ENCODE measurements at places on chromosomes 5 and 9.

DNA sequence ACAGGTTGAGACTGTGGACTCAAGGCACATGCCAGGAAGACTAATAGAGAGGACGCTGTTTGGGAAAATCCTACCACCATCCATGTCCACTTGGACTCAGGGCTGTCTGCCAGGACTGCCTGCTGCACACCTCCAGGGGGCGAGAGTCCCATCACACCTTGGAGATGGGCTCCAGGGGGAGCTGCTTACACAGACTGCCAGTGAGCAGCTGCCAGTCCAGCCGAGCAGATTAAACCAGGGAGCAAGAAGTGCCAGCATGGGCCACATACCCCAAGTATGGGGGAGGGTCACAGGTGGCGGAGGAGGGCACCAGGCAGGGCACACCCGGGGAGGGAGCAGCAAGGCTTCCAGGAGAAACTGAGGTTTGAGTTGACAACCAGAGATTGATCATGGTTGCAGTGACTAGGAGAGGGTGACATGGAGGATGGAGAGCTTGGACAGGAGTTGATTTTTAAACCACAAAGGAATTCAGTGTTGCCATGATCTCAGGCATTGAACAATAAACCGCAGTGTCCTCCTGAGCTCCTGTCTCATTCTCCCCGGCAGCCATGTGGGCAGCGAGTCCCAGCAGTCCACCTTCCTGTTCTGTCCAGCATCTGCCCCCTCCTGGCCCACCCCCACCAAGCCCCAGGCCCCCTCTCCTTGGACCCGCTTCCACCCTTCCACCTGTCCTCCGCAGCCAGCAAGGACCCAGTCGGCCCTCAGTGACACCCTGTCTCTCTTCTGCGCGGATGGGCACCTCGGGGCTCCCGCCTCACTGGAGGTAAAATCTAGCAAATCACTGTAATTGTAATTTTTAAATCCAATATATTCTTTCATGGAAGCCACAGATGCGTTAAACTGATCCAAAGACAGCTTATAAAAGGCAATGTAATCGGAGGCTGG is 3.1 kb upstream of the VAV2 start:
- DNase-seq: no peak

DNA sequence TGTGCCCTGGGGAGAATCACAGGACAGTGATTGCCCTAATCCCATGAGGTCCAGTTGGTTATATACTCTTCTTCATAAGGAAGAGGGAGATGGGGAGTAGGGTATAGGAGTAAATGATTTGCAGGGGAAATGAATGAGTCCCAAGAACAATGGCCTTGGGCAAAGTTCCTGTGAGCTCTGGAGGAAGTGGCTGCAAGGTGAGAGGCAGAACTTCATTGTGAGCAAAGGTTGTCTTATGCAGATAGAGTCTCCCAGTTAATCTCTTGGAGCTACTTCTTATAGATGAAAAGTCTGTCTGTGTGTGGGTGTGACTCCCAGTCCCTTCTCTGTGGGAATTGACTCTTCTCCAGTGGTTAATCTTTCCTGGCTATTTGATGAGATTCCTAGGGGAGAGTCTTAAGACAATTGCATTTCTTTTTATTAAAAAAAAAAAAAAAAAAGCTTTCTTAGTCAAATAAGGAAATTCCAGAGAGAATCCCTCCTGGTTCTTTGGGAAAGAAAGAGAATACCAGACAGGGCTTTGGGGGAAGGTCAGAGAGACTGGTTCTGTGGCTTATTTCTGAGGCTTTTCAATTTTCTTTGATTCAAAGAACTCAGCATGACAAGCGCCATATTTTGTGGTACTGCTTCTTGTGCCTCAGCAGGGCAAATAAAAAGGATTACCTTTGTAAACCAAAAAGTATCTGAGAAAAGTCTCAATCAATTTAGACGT is 33.6 kb upstream of the MEGF10 start:
- no peak for DNase-seq

DNA sequence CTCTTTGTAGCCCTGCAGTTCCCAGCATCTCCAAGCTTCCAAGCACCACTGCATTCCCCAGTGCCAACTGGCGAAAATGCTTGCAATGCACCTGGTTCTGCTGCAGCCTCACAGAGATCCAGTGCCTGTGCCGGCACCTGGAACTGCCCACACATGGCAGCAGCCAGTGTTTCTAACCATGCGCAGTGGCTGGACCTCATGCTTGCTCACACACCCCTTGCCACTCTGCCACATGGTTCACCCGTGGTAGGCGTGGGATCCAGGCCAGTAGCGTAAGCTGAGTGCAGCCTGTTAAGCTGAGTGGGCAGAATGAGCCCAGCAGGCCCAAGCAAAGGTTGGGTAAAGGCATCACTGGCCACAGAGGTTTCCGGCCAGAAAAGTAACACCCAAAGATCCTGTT is 214.1 kb upstream of the VLDLR start:
- DNase-seq: no peak

DNA sequence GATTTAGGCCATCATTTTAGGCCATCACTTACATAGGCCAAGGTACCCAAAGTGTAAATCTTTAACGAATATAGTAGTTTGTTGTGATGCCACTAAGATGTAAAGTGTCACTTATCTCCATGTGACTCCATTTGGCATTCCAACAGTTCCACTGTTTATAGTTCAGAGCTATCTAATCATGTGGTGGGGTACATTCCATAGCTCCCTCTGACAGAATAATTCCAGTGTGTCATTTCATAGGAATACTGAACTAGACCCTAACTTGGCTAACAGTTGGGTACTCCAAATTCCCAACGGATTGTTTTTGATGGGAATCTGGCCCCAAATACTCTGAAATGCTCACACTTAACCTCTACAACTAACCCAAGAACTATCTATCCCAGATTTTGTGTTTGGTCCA is 76.7 kb upstream of the FST start:
- no peak for DNase-seq

- no peak for DNase-seq
These were observed 61.9 kb downstream of the COL15A1 start for GRCh38 chr9:99005651-99006050.

DNA sequence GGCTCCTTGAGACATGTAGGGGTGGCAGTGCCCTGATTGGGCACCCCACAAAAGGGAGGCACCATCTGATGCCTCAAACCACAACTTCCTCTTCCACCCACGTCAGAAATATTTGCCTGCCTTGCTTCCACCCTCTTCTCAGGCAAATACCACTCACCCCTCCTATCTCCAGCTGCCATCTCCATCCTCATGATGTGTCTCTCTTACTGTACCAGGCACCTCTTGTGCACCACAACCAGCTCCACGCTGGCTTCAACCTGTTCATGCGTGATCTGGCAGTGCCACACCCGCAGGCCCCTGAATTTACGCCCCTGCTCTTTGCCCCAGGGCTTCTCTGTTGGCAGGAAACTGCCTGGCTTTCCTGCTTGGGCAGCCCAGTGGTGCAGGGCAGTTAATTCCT is 87.8 kb upstream of the HSPA9 start:
- DNase-seq: no peak

GRCh38 chr5:74167206-74167929 is 473.2 kb downstream of the ENC1 start:
- DNase-seq: no peak

GRCh38 chr9:134224127-134224526 is 59.8 kb upstream of the RNU6ATAC start:
- DNase-seq: no peak

DNA sequence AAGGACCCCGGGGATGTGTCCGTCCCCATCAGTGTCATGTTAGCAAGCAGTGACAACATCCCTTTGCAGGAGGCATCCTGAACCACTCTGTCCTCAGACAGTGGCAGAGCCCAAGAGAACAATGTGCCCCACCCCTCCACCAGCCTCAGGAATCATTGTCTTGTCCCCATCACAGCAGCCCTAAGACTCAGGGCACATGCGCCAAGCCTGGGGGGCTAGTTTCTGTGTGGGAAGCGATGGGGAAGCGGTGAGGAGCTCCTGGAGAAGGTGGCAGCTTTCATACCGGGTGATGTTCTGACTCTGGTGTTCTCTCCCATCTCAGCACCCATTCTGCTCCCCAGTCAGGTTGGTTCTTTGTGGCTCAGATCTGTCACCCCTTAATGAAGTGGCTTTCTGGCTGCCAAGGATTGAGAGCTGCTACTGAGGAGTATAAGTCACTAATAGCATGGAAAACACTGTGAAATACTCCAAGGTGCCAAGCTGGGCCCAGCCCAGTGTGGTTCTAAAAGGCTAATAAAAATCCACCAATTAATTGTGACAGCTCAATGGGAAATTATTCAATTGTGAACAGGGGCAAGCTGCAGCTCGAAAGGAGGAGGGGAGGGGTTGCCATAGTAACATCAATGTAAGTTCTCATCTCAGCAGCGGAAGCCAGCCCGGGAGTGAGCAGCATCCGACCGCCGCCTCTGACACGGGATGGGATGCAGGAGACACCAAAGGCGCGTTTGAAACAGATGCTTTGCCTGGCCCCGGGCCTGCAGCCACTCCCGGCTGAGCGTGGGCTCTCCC is 4.7 kb downstream of the QRFP start:
- no peak for DNase-seq

- DNase-seq: no peak
These were observed 180.7 kb downstream of the MEF2C start for GRCh38 chr5:88702332-88702731.

DNA sequence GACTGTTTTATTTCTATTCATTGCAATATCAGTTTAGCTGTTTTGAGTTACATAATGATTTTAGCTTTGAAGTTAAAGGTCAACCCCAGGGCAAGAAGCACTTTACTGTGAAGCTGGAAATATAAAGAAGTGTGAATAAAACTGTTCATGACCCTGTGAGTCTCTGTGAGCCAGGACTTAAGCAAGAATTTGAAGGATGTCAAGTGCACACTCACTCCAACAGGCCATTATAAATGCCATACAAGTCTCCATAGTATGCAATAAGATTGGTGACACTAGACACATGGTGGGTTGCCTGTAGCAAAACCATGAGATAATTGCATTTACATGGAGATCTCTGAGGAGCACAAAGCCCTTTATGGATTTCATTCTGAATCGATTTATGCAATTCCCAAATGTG is 318.7 kb upstream of the ITGA1 start:
- no peak for DNase-seq

DNA sequence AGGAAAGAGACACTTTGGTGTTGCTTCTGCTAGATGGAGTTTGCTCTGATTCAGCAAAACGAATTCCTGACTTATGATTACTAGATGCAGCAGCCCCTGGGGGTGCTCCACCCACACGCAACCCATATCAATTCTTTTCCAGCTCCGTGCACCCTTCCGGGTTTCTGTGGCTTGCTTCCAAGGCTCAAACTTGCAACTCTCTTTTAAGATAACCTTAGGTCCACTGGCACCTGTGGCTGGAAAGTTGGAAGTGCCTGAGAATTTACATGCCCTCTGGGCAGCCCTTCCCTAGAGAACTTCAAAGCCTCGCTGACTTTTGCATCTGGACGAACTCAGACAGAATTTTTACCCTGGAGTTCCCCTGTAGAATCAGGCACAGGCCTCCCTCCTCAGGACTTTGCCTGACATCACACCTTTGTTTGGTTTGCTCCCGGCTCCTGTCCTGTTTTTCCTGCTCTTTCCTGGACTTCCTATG is 224.9 kb downstream of the SNX18 start:
- DNase-seq: no peak

- DNase-seq: no peak
These were observed 126.8 kb downstream of the NXNL2 start for GRCh38 chr9:88661759-88662158.

- no peak for DNase-seq
These were observed 286.0 kb downstream of the ICE1 start for GRCh38 chr5:5708367-5708919.

- no peak for DNase-seq
These were observed 33.7 kb downstream of the SLC12A7 start for GRCh38 chr5:1078206-1078605.

- no peak for DNase-seq
These were observed 43.7 kb downstream of the RGS3 start for GRCh38 chr9:113507256-113507655.

GRCh38 chr9:127163409-127163808 is 41.0 kb upstream of the ANGPTL2 start:
- DNase-seq: no peak

GRCh38 chr5:172509405-172509781 is 55.1 kb upstream of the SH3PXD2B start:
- DNase-seq: no peak

DNA sequence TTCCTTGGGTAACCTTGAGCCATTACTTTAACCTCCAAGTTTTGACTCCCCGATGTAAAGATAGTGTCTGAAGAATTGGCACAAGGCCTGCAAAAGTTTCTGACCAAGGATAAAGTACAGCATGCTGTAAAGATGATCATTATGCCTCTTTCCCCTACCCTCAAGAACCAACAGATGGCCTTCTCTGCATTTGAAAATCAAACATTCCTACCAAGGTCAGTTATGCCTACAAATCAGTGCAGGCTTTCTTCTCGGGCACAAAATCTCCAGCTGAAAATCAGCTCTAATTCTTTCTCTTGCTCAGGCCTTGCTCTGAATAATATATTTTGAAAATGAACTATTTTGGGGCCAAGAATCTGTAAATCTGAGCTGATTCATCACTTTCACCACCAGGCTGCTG is 59.7 kb downstream of the PPP2R2B start:
- DNase-seq: no peak

DNA sequence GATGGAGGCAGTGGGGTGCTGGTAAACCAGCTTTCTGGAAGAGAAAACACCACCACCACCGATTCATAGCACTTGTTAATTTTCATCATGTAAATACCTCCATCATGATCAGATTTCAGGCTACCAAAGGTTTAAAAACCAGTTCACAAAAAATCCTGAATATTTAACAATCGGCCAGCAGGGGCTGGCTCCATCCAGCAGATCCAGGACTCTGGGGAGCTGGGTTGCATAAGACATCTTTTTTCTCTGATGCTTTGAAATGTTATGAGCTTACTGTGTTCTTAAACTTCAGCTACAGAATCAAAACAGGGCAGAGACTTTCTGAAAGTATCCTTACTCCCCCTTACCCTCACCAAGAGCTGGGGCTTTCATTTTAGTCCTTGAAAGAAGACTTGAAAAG is 14.6 kb upstream of the RNF183 start:
- no peak for DNase-seq

- DNase-seq: no peak
These were observed 238.0 kb upstream of the PDE4D start for GRCh38 chr5:60131504-60131903.

DNA sequence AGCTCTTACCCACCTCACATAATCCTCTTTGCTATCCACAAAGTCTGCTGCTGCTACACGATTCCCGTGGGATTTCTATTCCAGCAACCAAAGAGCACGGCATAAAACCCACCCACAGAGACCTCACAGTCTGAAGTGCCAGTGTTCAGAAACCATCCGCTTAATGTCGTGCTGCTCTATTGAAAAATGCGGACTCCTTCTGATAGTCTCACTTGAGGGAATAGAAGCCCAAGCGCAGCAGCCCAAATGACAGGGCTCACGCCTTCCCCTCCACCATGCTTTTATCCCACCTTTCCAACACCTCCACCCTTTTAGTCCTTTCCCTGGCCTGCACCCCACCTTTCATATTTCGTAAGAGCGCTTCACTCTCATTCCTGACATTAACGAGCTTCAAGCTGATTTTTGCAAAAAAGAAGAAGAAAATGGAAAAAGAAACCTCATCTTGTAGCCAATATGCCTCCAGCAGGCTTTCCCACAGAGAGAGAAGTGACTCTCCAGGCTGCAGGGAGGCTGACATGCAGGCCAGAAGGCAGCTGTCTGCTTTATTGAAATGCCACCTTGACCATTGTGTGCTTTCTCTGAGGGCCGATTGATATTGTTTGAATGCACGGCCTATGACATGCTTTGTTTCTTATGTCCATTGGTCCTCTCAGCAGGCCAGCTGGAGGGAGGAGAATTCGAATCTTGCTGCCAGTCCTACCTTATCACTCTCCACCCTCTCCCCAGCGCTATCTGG is 70.6 kb upstream of the PCSK1 start:
- DNase-seq: no peak
